ENCODE measurements at places on chromosomes 3 and 15. TPM values are rescaled to one million over a fixed set of nuclear protein-coding genes. Genes with fewer than 3 reads are reported as not detected.

The TYRO3 gene
- 14.4 TPM for total RNA-seq

The EIF3J gene
- 99.2 TPM for total RNA-seq

The COX5A gene
- 525 TPM for total RNA-seq

The ZCWPW2 gene
- total RNA-seq: not detected

The KBTBD12 gene
- total RNA-seq: not detected

The ATP13A5 gene
- not detected for total RNA-seq

The MYNN gene
- 8.5 TPM for total RNA-seq

The ANKRD34C gene
- not detected for total RNA-seq

The KCNH8 gene
- total RNA-seq: not detected

The GOLGA6C gene
- not detected for total RNA-seq

The POLQ gene
- total RNA-seq: 7.4 TPM

The IGDCC3 gene
- 0.23 TPM for total RNA-seq

The LSAMP gene
- 0.62 TPM for total RNA-seq

The CHRM5 gene
- 0.06 TPM for total RNA-seq

The SEMA6D gene
- total RNA-seq: not detected

The SMCO1 gene
- not detected for total RNA-seq
